BE2C (cell line): ENCODE measurements at places on chromosomes 5 and 9.

DNA sequence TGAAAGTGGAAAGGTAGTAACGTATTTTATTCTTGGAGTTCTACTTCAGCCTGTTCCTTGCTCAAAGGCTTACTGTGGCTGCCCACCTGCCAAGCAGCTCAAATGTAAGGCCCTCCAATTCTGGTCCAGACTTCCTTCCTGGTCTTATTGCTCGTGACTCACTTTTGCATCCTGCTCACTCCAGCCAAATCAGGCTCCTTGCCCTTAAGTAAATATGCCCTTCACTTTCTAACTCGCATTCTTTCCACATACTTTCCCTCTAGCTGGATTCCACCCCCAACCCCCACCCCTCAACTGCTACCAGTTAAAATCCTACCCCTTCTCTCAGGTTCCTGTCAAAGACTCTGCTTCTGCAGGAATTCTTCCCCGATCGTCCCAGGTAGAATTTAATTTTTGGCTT lies 96.6 kb downstream of the GALNT10 start:
- no peak for DNase-seq

DNA sequence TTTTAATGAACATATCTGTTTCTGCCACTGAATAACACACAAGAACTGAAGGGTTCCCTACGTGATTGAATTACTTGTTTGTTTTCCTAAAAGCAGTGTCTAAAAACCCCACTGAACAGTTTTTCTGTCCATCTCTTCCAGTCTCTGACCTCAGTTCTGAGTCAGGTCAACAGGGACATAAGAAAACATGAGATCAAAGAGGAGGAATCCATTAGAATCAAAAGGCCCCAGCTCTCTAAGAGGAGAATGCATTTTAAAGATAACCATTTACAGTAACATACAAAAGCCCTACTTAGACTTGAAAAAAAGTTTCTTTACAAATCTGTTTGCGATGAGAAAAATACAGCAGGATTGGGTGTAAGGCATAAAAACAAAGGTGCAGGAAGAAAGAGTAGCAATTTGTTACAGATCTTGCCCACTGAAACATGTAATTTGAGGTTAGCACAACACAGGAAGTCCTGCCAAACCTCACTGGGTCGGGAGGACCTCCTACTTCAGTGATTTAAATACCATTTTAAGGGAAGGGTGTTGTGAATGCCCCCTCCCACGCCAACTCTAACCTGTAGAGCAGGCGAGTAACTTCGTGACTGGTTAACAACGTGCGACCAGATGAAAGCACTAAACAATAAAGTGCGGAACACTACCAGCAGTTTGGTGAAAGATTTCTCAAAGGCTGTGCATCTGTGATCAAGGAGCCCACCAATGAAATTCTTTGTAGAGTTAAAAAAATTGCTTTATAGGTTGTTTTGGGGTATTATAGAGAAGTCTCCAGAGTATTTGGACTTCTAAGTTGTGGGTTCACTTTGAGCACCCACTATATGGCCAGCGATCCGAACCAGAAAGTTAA lies 1.3 kb downstream of the QSOX2 start:
- no peak for DNase-seq

- peak; percentile 53 for DNase-seq
Observed at GRCh38 chr9:107175816-107176435, 107.2 kb upstream of the RAD23B start.

DNA sequence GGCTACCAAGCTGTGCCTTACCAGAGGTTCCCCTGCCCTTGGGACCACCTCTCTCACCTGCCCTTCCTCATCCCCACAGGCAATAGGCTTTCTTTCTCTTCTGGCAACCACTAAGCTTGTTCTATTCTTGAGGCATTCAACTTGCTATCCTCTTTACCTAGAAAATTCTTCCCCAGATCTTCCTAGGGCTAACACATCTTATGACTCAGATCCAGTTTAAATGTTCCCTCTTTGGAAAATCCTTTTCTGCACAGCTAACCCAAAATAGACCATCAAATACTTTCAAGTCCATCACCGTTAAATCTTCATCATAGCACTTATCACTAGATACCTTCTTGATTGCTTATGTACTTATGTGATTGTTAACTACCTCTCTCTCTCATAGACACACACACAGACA lies 93.7 kb downstream of the ENC1 start:
- DNase-seq, result no peak

DNA sequence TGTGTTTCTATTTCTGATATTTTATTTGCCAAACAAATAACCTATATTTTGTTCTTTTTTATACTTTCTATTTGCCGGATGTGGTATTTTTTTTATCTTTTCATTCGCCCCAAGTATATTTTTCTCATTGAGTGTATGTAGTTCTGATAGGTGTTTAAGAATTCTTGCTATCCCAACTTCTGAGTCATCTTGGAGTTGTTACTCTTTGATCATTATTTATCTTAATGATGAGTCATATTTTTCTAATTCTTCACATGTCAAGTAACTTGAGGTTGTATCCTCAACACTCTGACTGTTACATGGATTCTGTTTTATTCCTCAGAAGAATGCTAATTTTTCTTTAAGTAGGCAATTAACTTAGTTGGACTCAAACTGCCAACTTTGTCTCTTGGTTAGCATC lies 498.1 kb downstream of the TLE1 start:
- no peak for DNase-seq

- no peak for DNase-seq
Observed at GRCh38 chr5:172150514-172151425, 37.3 kb downstream of the STK10 start.

DNA sequence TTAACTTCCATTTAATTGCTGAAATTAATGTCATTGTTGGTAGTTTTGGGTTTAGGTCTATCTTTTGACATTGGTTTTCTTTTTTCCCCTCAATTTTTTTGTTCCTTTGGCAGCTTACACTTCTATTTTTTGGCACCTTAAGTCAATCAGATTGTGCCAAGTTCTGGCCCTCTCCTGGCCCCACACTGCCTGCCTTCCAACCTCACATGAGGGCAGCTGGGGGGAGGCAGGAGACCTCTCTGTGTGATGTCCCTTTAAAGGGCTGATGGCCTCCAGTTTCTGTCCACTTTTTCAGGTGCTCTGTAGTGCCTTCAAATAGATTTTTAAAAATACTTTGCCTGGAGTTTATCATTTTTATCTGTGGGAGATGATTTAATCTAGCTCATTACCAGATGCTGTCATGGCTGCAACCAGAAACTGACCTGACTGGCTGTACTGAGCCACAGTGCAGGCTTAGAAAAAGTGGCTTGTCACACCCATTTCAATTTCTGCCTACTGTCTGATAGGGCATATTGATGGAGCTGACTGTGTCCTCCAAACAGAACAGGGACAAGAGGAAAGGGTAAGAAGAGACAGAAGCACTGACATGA lies 196.6 kb downstream of the FANCC start:
- DNase-seq, result no peak

DNA sequence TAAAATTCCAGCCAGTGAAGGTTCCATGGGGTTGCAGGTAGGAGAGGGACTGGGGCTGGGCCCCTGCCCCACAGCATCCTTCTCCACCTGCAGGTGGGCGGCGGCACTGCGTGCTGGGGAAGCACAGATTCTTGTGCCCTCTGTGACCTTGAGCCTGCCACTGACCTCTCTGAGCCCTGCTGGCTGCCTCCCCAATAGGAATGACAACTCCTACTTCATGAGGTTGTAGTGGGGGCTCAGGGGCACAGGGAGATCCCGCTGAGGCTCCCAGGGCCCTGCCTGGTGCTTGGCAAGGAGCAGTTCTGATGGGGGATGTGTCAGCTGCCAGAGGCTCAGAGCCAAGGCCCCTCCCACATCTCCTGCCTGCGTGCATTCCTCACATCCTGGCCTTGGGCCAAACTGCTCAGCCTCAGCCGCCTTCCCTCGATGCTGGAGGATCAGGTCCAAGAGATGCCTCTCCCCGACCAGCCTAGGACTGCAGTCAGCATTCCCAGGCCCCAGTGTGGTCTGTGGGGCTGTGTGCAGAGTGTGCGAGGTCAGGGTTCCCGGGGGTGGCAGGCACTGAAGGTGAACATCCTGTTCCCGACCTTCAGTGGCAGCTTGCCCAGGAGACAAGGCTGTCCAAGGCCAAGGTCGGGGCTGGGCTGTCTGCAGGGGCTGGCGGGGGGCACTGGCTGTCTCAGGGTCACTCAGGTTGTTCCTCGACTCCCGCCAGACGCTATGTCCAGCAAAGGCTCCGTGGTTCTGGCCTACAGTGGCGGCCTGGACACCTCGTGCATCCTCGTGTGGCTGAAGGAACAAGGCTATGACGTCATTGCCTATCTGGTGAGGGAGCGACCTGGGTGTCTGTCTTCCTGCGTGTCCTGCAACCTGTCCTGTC lies 7.0 kb downstream of the ASS1 start:
- peak; percentile 95 for DNase-seq

DNA sequence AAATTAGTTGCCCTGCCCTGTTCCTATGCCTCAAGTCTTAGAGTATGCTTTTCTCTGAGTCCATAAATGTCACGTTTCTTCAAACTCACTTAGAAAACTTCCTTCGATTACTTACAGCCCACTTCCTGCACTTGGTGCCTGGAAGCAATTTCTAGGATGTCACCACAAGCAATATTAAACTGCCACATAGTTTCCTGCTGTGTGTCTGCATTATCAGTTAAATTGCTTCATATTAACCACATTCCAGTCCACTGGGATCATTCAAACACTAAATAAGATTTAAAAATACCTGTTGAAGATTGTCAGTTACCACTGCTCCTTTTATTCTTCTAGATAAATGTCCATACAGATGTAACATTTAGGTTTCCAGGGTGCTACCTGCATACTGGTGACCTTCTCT lies 4.1 kb downstream of the DENND1A start:
- DNase-seq, result no peak

- DNase-seq, result no peak
Observed at GRCh38 chr5:176614805-176615478, 5.0 kb upstream of the GPRIN1 start.

DNA sequence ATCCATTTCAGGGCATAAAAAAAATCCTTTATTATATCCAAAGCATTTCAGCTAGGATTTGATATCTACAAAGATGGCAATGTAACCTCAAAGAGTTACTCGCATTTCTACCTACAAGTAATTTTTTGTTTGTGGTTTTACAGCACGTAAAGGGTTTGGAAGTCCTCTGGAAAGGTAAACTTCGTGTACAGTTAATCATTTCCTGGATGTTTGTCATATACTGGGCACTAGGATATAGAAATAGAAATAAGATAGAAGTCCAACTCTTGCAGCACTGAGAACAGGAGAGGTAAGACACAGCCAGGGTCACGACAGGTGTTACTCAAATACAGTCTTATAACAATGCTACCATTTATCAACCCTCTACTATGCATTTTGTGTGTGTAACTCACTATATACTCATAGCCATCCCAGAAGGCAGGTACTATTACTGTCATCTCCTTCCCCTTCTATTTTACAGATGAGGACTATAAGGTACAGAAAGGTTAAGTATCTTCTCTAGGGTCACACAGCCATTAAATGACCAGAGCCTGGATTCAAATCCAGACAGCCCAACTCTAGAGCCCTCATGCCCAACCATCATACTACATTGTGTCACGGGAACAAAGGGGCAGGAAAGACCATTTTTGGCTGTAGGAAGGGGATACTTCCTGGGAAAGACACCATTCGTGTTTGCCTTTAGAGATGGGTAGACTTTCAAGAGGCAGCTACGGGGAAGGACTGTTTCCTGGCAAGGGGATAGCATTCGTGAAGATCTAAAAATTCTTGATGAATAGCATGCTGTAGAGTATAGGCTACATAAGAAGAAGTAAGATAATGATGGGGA lies 19.0 kb downstream of the NDUFA8 start:
- DNase-seq, result no peak

DNA sequence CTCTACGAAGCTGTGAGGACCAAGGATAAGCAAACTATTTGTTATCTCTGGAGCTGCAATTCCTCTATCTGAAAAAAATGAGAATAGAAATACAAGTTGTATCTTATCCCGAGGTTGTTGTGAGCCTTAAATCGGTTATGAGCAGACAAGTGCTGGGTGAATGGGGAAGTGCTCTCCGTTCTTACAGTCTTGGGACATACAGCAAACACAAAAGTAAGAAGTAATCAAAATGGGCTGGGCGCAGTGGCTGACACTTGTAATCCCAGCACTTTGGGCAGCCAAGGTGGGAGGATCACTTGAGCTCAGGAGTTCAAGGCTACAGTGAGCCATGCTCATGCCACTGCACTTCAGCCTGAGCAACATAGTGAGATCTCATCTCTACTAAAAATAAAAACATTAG lies 31.7 kb downstream of the ITK start:
- no peak for DNase-seq

DNA sequence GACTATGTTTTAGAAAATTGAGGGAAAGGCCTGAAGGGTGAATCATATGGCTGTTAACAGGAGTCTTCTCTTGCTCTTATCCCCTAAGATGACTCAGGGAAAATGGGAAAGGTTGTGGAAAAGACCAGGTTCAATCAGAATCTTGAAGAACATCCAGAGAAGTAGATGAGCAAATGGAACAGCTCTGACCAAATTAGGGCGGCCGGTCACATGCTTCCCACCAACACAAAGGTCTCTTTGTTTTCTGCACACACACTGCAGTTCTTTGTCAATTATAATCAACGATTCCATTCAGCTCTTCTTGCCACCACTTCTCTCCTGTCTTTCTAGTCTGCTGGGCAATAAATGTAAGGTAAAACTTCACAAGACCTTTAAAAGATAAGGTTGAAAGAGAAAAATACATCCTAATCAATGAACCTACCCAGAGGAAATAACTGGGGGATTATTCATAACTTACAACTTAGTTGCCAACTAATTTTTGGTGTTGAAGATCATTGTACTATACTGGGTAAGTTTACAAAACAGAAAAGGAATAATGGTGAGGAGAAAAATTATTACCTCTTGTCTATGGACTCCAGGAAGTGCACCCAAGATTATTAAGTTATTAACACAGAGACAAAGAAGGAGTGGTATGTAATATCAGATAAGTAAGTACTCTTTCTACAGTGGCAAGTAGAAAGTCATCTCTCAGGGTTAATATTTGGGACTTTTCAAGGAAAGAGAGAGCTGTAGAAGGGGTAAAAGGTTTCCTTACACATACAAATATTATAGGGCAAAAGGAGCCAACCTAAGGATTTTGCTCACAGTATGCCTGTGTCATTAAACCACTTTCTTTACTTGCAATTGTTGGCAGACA lies 441.9 kb upstream of the PIK3R1 start:
- no peak for DNase-seq

DNA sequence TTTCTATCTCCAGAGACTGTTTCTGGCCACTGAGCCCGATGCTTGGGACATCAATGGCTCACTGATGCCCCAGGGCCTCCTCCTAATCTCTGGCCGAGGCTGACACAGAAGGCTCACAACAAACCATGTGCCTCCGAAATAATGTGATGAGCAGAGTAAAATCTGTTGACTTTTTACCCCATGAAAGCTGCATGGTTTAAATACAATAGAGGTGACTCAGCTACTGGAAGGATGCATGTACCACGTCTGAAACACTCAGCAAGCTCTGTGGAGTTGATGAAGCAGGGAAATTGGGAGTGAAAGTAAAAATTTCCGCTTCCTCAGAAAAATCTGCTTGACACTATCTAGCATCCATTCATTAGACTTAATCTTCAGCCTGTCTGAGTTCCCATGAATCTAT lies 111.1 kb upstream of the EQTN start:
- no peak for DNase-seq

- peak; percentile 68 for DNase-seq
Observed at GRCh38 chr5:58773744-58774441, 191.0 kb downstream of the RAB3C start.
